ENCODE measurements at places on chromosomes 12 and 14. TPM values are rescaled to one million over a fixed set of nuclear protein-coding genes. Genes with fewer than 3 reads are reported as not detected.

The ST8SIA1 gene
- 2.2 TPM for total RNA-seq

The DYNC1H1 gene
- 385 TPM for total RNA-seq

- no peak for DNase-seq
These were observed 9.4 kb downstream of the SYCP3 start for GRCh38 chr12:101729842-101730241.

DNA sequence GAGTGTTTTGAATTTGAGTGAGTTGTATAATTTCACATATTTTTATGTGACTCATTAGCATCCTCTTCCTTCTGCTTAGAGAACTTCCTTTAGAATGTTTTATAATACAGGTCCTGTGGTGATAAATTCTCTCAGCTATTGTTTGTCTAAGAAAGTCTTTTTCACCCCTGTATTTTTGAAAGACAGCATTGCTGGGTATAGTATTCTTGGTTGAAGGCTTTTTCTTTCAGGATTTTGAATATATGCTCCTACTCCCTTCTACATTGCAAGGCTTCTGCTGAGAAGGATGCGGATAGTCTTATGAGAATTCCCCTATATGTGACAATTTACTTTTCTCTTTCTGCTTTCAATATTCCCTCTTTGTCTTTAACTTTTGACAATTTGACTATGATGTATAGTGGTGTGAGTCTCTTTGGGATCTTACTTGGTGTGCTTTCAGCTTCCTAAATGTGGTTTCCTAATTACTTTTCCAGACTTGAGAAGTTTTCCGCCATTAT, 118.9 kb upstream of the HMGA2 start:
- DNase-seq: no peak

DNA sequence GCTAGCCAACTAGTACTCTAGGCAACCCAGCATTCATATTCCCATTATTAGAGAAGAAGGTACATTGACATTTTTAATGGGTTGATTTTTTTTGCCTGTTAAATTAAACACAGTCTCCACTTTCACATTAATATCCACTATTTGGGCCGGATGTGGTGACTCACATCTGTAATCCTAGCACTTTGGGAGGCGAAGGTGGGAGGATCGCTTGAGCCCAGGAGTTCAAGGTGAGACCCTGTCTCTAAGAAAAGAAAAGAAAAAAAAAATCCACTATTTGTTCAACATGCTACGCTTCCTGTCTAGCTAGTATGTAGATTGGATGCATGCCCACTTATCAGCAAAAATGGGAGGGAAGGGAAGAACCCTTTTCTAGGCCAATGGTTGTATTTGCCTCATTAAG, 7.1 kb upstream of the CRADD start:
- no peak for DNase-seq

DNA sequence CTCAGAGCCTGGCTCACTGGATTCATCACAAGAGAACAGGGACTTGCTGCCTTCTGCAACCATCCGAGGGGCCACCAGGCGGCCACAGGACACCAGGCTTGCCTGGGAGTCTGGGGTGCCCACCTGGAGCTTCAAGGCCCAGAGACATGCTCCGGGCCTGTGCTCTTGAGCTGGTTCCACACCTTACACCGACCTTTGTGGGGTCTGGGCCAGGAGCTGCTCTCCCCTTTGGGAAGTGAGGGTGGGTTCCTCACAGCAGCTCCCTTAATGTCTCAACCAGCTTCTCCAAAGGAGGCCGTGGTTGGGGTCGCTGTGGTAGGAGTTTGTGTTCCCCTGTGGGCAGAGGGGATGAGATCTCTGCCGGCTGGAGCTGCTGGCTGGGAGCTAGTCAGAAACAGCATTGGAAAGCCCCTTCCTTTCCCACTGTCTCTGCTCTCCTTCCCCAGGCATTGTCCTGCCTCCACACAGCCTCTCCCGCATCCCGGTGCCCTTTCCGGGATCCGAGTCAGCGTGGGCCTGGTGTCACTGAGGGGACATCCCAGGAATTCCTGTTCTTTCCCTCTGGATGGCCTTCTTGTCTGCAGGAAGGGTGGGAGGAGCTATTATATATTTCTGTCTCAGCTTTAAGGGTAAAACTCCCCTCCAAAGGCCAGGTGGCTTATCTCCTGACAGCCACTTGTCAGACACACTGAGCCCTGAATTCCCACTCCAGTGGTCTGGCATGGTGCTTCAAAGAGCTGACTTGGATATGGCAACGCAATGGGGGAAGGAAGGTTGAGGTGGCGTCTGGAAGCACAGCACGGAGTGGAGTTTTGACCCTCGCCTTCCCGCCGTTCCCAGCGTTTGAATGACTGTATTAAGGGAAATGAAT, 5.1 kb upstream of the PAPLN start:
- no peak for DNase-seq

- DNase-seq: no peak
These were observed 49.8 kb downstream of the B4GALNT3 start for GRCh38 chr12:509500-509899.

DNA sequence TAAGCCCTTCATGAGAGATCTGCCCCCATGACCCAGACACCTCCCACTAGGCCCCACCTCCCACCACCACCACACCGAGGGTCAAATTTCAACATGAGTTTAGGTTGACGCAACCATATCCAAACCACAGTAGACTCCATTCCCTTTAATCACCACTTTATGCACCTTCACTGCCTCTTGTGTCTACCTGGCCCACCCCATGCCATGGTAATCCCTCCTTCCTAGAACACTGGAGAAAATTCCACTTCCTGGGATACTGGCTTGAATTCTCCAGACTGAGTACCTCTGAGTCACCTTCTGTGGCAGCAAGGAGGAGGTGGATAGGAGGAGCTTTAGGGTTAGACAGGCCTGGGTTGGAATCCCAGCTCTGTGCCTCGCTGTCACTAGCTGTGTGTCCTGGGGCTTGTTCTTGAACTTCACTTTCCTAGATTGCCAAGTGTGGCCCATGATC, 26.1 kb upstream of the CIPC start:
- no peak for DNase-seq

Data from upper lobe of left lung (tissue), 6 donors.